ENCODE measurements at places on chromosomes 13 and 19. TPM values are rescaled to one million over a fixed set of nuclear protein-coding genes. Genes with fewer than 3 reads are reported as not detected.

Gene BORCS8
- 27.4 TPM for total RNA-seq

Gene SULT2B1
- total RNA-seq = not detected

Gene ZNF614
- total RNA-seq = 5.1 TPM

Gene CRYL1
- total RNA-seq = 16.2 TPM

Gene LYPD5
- total RNA-seq = not detected

Gene C1QTNF9
- total RNA-seq = 0.20 TPM

Gene RASIP1
- 0.22 TPM for total RNA-seq

Gene AXL
- not detected for total RNA-seq

Gene ERICH6B
- total RNA-seq = not detected
